Hematopoietic multipotent progenitor cell treated with erythropoietin and hydrocortisone succinate and interleukin-3 and kit ligand, for 8 days (in vitro differentiated cells): ENCODE measurements at places on chromosomes 5 and 9.
A peak's percentile ranks its signal among the peaks of the same experiment; 100 is the strongest.

DNA sequence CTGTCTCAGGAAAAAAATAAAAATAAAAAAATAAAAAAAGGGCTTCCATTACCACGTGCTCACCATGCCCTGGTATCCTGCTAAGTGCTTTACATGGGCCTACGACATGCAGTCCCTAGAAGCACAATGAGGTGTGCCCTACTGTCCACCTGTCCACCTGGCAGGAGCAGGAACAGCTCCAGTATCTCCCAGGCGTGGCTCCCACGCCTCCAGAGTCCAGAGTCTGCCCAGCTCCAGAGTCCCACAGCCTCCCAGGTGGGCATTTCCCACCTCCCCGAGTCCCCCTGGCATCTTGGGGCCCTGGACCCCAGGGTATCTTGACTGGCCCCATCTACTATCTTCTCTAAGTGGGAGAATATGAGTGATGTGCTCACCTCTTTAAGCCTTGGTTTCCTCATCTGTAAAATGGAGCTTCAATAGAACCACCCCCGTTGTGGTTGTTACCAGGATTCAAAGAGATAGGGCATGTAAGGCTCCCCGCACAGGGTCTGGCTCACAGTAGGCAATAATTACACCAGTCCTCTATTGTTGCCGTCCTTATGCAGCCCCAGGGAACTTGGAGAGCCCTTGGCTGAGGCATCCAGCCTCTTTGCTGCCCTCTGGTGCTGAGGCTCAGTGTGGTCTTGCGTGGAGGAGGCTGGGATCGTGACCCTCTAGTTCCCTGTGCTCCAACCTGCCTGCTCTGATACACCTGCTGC is 8.9 kb downstream of the CXCL14 start:
- DNase-seq = peak; percentile 63

- no peak for DNase-seq
Measured at GRCh38 chr5:39231705-39232525, 12.6 kb upstream of the FYB1 start.

- no peak for DNase-seq
Measured at GRCh38 chr5:28862860-28863196, 1824.4 kb upstream of the CDH9 start.

- no peak for DNase-seq
Measured at GRCh38 chr5:97628031-97628430, 445.0 kb upstream of the RIOK2 start.
